Foreskin keratinocyte (primary cell): ENCODE measurements at places on chromosomes 7 and 10. TPM values are rescaled to one million over a fixed set of nuclear protein-coding genes. Genes with fewer than 3 reads are reported as not detected.

The SLC26A4 gene
- 0.01 and 0.12 TPM in 2 replicates for polyA plus RNA-seq

The CYP3A7 gene
- not detected in 2 replicates for polyA plus RNA-seq

The NEUROD6 gene
- not detected in 2 replicates for polyA plus RNA-seq

The GPAM gene
- 1.4 and 1.7 TPM in 2 replicates for polyA plus RNA-seq

The MCM10 gene
- polyA plus RNA-seq, result 6.6 and 9.4 TPM in 2 replicates

The CH25H gene
- polyA plus RNA-seq, result not detected in 2 replicates

The IGF2BP3 gene
- polyA plus RNA-seq, result 10.1 and 10.3 TPM in 2 replicates

The LAMB1 gene
- 120 and 135 TPM in 2 replicates for polyA plus RNA-seq

The SKAP2 gene
- 5.2 and 6.4 TPM in 2 replicates for polyA plus RNA-seq

The NOM1 gene
- polyA plus RNA-seq, result 9.1 and 9.7 TPM in 2 replicates

The HOXA13 gene
- polyA plus RNA-seq, result not detected in 2 replicates

The PARD3 gene
- polyA plus RNA-seq, result 25.6 and 29.2 TPM in 2 replicates

The ASB10 gene
- polyA plus RNA-seq, result not detected in 2 replicates

The CTNNA3 gene
- not detected in 2 replicates for polyA plus RNA-seq

The PAOX gene
- 1.9 and 3.3 TPM in 2 replicates for polyA plus RNA-seq

The NUTM2B gene
- polyA plus RNA-seq, result 0.55 and 0.79 TPM in 2 replicates

The TRIL gene
- polyA plus RNA-seq, result 0.01 TPM in 1 of 2 replicates, not detected in the other

The CD36 gene
- polyA plus RNA-seq, result 0.02 TPM in 1 of 2 replicates, not detected in the other

The NRCAM gene
- 3.3 and 8.4 TPM in 2 replicates for polyA plus RNA-seq

The VSTM4 gene
- not detected in 2 replicates for polyA plus RNA-seq

The TEX36 gene
- not detected in 2 replicates for polyA plus RNA-seq

The CLRN3 gene
- polyA plus RNA-seq, result not detected in 2 replicates

The CDK1 gene
- 52.4 and 84.9 TPM in 2 replicates for polyA plus RNA-seq

The SLC39A12 gene
- polyA plus RNA-seq, result not detected in 2 replicates

The ATAD1 gene
- 11.1 and 13.1 TPM in 2 replicates for polyA plus RNA-seq
